Large intestine (tissue), 12 donors: ENCODE measurements at places on chromosomes 1 and 21. TPM values are rescaled to one million over a fixed set of nuclear protein-coding genes. Genes with fewer than 3 reads are reported as not detected.

RGS8 gene
- polyA plus RNA-seq, result 0.19 TPM

FBXO2 gene
- polyA plus RNA-seq, result 102 TPM

ADCY10 gene
- 0.25 TPM for polyA plus RNA-seq

WDR64 gene
- 0.03 TPM for polyA plus RNA-seq

LRRC38 gene
- 0.22 TPM for polyA plus RNA-seq

DNA sequence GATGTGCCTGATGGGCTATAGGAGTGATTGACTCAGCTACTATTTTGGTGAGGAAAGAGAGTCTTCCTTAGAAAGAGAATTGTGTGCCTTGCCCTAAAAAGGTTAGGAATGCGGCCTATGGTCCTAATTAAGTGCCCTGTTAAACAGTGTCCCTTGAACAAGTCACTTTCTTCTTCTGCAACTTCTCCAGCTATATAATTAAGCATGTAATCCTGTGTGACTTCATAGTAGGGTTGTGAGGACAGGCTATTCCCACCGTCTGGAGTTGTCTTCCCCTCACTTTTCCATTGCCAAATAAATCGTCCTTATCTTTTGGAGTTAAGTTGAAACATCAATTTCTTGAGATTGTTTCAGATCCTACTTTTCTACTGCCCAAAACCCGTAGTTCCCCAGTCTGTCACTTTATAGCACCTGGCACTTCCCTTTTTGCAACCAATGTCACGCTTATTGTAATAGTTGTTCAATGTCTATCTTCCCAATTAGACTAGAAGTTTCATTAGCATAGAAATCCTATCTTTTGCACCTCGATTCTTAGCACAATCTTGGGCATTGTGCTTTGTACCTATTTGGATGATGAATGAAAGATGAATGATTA lies 27.6 kb upstream of the SLC16A1 start:
- no peak for DNase-seq

GRCh38 chr1:223256034-223256433 lies 107.9 kb downstream of the SUSD4 start:
- DNase-seq, result no peak

- DNase-seq, result no peak
These were observed 822.4 kb upstream of the NEGR1 start for GRCh38 chr1:73104749-73105148.

- no peak for DNase-seq
These were observed 9.8 kb downstream of the C1orf35 start for GRCh38 chr1:228093050-228093906.

- DNase-seq, result no peak
These were observed 27.2 kb downstream of the CNN3 start for GRCh38 chr1:94899756-94900155.

DNA sequence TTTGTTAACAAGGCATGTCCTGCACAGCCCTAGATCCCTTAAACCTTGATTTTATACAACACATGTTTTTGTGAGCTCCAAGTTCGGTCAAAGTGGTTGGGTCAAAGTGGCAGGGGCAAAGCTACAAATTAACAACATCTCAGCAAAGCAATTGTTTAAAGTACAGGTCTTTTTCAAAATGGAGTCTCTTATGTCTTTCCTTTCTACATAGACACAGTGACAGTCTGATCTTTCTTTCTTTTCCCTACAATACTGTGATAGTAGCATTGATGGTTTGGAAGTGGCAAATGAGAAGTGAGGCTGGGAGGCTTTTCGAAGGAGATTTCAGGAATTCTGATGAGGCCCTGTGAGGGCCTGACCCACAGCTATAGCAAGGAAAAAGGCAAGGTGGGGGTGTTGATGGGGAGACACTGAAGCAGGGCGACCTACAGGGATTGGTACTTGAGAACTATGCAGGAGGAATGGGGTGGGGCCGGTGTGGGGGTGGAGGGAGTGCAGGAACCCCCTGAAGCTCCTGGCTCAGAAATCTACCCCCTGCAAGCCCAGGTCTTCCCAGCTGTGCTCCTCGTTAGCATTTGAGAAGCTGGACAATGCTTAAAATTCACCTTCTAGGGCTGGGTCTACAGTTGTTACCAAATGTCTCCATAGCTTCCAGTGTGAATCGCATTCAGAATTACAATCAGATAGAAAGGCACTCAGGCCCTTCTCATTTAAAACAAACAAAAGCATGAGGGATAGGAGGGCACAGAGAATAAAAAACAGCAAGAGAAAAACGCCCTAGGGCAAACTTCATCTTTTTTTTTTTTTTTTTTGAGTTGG lies 102.6 kb upstream of the PPM1J start:
- DNase-seq, result peak; percentile 45

GRCh38 chr1:202018468-202019234 lies 8.3 kb downstream of the ELF3 start:
- peak; percentile 85 for DNase-seq
